AG10803 (cell line): ENCODE measurements at places on chromosomes 1 and 21.

DNA sequence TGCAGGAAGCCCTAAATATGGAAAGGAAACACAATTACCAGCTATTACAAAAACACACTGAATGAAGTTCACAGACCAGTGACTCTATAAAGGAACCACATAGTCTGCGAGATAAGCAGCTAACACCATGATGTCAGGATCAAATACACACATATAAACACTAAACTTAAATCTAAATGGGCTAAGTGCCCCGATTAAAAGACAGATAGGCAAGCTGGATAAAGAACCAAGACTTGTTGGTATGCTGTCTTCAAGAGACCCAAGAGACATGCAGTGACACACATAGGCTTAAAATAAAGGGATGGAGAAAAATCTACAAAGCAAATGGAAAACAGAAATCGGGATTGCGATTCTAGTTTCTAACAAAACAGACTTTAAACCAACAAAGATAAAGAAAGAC is 121.9 kb downstream of the SLC5A9 start:
- DNase-seq: no peak

GRCh38 chr1:225415307-225415706 is 12.5 kb downstream of the LBR start:
- no peak for DNase-seq

- DNase-seq: no peak
Observed at GRCh38 chr1:59220356-59220755, 76.5 kb upstream of the FGGY start.

- no peak for DNase-seq
Observed at GRCh38 chr1:198906739-198907422, 268.0 kb downstream of the PTPRC start.

DNA sequence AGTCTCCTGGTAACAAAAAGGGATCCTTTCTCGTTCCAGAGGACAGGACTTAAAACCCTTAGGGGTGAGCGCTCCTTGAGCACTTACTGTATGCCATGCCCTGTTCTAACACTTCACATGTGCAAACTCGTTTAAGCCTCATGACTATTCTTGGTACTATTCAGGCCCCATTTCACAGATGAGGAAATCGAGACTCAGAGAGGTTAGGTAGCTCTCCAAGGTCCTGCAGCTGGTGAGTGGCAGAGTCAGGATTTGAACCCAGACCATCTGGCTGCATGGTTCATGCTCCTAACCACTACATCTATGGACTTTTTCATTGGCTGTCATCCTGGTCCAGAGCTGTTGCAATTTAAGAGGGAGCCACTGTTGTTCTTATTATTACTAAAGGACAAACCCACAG is 46.7 kb upstream of the WNT4 start:
- no peak for DNase-seq

GRCh38 chr1:95179205-95179986 is 54.6 kb upstream of the RWDD3 start:
- DNase-seq: no peak

- DNase-seq: peak; percentile 24
Observed at GRCh38 chr21:43352568-43353281, 74.2 kb downstream of the SIK1 start.

DNA sequence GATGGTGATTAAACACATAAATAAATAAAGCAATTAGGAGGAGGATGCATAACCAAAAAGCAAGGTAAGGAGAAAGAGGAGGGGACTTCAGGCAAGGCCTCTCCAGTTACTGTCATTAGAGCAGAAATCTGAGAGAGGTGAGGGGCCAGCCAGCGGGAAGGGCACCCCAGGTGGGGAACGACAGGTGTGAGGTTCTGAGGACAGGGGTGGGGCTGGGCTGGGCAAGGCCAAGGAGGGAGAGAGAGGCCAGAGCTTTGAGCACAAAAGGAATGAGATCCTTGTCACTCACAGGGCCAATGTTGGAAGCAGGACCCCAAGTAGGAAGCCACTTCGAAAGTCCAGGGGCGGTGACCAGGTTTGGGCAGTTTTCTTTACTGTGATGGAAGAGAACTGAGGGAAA is 182.2 kb upstream of the RAB4A start:
- no peak for DNase-seq

DNA sequence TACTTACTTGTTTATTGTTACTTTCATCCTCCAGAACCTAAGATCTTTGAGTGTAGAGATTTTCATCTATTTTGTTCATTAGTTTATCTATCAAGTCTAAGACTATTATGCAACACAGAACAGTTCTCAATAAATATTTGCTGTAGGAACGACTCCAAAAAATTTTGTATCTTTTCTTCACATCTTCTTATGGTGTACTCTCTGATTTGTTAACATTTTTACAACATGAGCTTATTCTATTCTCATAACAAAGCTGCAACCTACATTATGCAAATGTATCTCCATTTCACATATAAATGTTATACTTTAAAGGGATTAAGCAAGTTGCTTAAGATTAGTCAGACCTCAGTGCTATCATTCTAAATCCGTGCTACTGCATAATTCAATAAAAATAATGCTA is 514.2 kb upstream of the ZP4 start:
- DNase-seq: no peak

- DNase-seq: no peak
Observed at GRCh38 chr1:198268784-198269645, 112.2 kb downstream of the NEK7 start.
